ENCODE measurements at places on chromosomes 7 and 10.

DNA sequence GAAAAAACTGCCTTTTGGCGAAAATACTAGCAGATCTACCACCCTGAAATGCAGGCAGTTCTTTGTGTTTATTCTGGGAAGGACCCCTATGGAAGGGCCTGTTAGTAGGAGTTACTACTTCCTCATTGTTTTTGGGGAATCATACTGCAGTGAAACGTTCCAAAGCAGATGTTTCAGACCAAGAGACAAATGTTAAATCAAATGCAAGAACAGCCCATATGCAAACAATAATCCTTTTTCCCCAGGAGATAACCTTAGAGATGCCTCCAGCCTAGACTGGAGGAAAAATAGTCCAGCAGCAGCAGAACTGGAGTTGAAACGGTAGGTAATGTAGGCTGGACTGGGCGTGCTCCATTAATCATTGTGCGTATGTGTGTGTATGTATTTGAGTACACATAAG is 65.9 kb upstream of the VWDE start:
- no peak overlapping the region for H3K4me3 ChIP-seq
- H3K27me3 ChIP-seq, result no peaks in the 10 kb centered on the region
- no peaks in the 10 kb centered on the region for H3K4me1 ChIP-seq
- DNase-seq, result no peak
- no peak overlapping the region for H3K27ac ChIP-seq

DNA sequence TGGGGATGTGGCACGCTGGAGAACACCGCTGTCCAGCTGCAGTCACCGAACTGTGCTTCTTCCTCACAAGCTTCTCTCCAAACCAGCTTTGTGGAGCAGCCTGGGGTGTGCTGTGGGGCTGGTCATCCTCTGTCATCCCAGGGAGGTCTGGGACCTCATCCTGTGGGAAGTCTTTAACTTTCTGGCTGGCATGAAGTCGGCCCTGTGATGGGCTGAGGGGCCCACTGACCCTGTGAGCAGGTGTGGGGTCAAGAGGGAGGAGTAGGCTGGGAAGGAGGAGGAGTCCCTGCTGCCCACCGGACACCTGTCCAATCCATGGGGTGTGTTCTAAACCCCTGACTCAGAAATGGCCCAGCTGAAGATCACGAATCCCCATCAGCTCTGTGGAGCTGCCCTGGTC is 136.2 kb upstream of the SHH start:
- no peak overlapping the region for H3K4me3 ChIP-seq
- H3K27me3 ChIP-seq, result no peaks in the 10 kb centered on the region
- H3K27ac ChIP-seq, result no peak overlapping the region
- H3K36me3 ChIP-seq, result no peaks in the 10 kb centered on the region
- H3K4me1 ChIP-seq, result peaks cover 45% of the 10 kb centered on the region
- DNase-seq, result no peak

GRCh38 chr7:133797818-133798520 is 329.2 kb upstream of the LRGUK start:
- no peaks in the 10 kb centered on the region for H3K36me3 ChIP-seq
- no peak overlapping the region for H3K4me3 ChIP-seq
- no peak overlapping the region for H3K27ac ChIP-seq
- H3K27me3 ChIP-seq, result no peaks in the 10 kb centered on the region
- no peak for DNase-seq
- H3K4me1 ChIP-seq, result no peaks in the 10 kb centered on the region

DNA sequence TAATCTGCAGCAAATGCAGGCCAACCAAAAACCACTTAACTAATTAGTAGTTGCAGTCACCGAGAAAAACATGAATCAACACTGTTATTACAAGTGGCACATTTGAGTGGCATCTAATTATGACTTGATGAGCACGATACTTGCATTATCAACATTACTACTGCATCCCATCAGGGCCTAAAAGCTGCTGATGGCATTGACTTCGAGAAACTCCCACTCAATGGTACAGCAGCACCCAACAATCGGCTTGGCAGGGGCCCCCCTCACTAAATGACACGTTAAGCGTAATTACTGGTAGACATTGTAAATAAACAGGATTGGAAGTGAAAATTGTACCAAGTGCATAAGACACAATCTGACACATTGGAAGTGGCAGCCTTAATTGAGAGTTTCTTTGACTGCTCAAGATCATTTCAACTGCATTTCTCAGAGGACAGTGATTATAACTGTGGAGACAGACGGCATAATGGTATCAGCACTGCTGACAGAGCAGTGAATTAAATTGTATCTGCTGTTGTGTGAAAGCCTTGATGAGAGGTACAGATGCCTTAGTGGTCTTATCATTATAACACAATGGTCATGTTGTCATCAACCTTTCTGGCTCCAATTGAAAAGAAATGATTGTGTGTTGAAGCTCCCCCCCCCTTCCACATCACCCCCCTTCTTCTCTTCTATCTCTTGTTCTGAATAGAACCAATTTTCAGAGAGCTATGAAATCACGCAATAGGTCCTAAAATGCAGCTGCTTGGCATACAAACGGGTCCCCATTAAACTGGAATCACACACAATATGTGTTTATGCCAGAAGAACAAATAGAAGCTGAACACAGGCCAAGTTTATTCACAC is 43.4 kb downstream of the SHTN1 start:
- no peaks in the 10 kb centered on the region for H3K36me3 ChIP-seq
- H3K27me3 ChIP-seq, result no peaks in the 10 kb centered on the region
- no peak for DNase-seq
- H3K4me3 ChIP-seq, result no peak overlapping the region
- no peak overlapping the region for H3K27ac ChIP-seq
- H3K4me1 ChIP-seq, result no peaks in the 10 kb centered on the region

- DNase-seq, result peak; percentile 25
- H3K27me3 ChIP-seq, result peaks cover 16% of the 10 kb centered on the region
- no peak overlapping the region for H3K4me3 ChIP-seq
Observed at GRCh38 chr10:117112220-117112619, 25.9 kb downstream of the VAX1 start.

DNA sequence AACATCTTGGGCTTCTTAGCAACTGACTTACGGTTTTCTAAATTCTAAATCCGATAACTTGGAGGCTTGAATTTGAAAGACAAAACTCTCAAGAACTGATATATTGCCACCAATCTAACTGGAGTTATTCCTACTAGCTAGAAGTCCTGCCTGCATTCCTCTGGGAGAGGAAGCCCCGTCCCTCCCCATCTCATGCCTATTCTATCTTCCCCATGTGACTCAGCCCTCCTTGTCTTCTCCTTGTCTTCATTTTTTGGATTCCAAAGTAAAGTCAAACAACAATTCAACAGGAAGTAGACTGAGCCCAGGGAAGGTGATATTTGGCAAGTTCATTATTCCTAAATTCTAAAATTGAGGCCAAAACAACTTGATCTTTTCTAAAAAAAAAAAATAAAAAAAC is 587.7 kb downstream of the KCNMA1 start:
- peak; percentile 50 for DNase-seq
- no peak overlapping the region for H3K4me3 ChIP-seq
- H3K4me1 ChIP-seq, result no peaks in the 10 kb centered on the region
- H3K36me3 ChIP-seq, result no peaks in the 10 kb centered on the region
- no peak overlapping the region for H3K27ac ChIP-seq

DNA sequence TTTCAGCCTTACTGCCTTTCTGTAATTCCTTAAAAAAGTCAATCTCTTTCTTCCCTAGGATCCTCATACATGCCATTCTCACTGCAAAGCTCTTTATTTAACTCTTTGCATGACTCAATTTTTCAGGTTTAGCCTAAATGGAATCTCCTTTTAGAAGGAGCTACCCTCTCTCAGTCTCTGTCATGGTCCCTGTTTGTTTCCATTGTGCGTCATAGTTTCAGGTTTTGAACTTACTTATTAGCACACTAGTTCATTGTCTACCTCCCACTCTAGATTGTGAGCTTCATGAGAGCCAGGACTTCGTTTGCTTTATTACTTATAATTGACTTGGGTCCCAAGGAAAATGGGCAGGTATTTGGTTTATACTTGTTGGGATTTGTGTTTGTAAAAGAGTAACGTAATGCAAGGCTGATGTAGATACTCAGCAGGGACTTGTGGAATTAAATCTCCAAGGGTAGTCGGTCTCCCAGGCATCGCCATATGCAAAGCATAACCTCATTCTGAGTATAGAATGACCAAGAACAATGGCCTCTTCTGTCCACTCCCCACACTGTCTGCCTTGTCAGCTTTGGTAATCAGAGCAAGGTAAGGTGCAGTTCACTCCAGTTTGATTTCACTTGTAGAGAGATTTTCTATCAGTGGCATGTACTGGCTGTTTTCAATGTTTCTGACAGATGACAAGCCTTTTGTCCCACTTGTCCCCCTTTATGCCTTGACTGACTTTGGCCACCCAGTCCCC is 252.0 kb downstream of the SORCS3 start:
- no peak overlapping the region for H3K27ac ChIP-seq
- H3K4me3 ChIP-seq, result no peak overlapping the region
- H3K36me3 ChIP-seq, result no peaks in the 10 kb centered on the region
- H3K4me1 ChIP-seq, result no peaks in the 10 kb centered on the region
- no peak for DNase-seq

DNA sequence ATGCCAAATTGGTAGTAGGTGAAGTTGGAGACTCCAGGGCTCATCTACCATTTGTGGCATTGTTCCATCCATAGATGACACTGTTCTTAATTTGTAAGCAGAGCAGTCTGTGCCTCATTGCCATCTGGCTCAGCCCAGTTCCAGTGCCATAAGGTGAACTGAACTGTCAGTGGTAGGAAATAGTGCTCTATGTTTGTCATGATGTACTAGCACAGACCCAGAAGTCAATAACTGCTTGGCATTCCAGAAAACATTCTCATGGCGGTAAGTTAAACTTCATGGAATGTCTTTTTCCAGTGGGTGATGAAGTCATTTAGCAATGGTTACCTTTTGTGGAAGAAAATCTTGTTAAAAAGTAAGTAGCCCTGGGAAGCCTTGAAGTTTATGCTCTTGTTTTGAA is 302.7 kb downstream of the SUGCT start:
- H3K4me3 ChIP-seq, result no peak overlapping the region
- H3K27me3 ChIP-seq, result no peaks in the 10 kb centered on the region
- DNase-seq, result peak; percentile 92
- peaks cover 23% of the 10 kb centered on the region for H3K4me1 ChIP-seq
- no peaks in the 10 kb centered on the region for H3K36me3 ChIP-seq
- peak overlapping the region; percentile 49 for H3K27ac ChIP-seq

DNA sequence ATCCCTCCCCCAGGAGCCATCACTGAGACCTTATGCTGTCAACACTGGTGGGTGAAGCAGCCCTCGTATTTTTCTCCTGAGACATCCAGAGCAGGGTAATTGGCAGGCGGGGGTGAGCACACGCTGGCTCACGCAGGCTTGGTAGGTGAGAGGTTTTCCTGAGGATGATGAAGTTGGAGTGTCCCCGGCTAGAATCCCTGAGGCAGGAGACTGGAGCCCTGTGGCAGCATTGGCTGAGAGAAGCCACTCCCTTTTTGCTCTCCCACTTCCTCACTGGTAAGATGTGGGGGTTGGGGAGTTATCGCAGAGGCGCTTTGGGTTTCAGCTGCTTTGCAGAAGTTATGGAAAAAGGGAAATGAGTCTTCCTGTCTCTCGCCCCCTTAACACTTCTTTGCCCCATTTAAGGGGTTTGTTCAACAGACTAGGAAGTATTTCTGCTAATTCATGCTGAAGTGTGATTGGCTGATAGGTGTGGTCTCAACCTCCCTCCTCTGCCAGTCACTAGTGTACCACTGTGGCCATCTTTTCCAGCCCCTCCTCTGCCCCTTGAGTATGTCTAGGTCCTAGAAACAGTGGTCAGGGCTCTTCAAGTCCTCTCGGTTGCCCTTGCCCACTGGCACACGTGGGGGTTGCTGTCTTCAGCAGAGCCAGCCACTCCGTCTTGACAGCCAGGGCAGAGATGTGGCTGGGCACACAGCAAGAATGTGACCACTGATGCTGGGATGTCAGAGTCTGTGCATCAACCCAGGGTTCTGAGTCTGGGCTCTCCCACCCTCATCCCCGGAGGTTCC is 5.7 kb downstream of the ARPC1B start:
- no peak for DNase-seq
- H3K36me3 ChIP-seq, result peaks cover 9% of the 10 kb centered on the region
- H3K4me3 ChIP-seq, result no peak overlapping the region
- peaks cover 10% of the 10 kb centered on the region for H3K4me1 ChIP-seq
- no peaks in the 10 kb centered on the region for H3K27me3 ChIP-seq
- no peak overlapping the region for H3K27ac ChIP-seq

- H3K4me3 ChIP-seq, result no peak overlapping the region
- H3K36me3 ChIP-seq, result no peaks in the 10 kb centered on the region
- H3K27ac ChIP-seq, result no peak overlapping the region
- H3K27me3 ChIP-seq, result peaks cover 38% of the 10 kb centered on the region
- no peaks in the 10 kb centered on the region for H3K4me1 ChIP-seq
Observed at GRCh38 chr10:76643511-76643911, 994.1 kb downstream of the KCNMA1 start.

DNA sequence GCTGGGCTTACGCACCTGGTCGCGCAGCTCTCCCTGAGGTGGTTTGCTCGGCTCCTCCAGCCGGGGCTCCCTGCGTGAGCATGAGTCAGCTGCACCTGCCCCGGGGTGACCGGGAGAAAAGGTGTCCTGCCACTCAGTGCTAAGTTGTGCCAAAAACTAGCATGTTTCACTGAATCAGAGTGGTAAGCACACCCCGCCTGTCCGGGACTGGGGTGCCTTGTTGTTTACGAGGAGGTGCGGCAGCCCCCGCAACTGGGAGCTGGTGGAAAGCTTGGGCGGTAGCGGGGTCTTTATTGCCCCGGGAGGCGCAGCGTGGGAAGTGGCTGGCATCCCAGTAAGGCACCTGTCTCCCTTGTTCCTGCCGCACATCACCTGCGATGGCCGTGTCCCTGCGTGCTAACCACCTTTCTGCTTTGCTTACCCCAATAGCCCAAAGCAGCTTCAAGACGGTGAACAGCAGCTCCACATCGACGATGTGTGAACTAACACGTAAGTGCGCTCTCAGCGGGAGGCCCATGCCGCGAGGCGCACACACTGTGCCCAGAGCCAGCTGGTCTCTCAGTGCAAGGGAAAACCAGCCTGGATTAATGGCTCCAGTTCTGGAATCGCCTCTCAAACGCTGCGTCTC is 506.6 kb upstream of the FOXK1 start:
- no peaks in the 10 kb centered on the region for H3K4me1 ChIP-seq
- no peak overlapping the region for H3K4me3 ChIP-seq
- no peaks in the 10 kb centered on the region for H3K36me3 ChIP-seq

GRCh38 chr10:27258838-27259812 is 18.5 kb upstream of the ACBD5 start:
- no peak for DNase-seq
- no peaks in the 10 kb centered on the region for H3K4me1 ChIP-seq
- H3K27ac ChIP-seq, result no peak overlapping the region
- no peak overlapping the region for H3K4me3 ChIP-seq
- H3K36me3 ChIP-seq, result no peaks in the 10 kb centered on the region
- H3K27me3 ChIP-seq, result no peaks in the 10 kb centered on the region

DNA sequence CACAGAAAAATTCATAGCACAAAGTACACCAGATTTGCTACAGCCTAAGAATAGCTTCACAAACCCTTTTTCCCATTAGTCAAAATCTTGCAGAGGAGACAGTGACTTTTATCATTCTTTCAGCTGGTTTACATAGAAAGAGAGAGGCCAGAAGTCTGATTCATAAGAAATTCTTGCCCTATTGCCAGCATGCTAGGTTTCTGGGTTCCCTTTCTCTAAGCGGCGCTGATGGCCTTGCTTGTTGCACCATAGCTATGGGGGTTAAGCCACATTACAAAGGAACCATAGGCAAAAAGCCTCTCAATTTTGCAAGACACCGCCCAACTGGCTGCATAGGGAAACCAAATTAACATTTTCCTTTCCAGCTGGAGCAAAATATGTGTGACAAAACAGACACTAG is 87.4 kb downstream of the ZNF467 start:
- H3K36me3 ChIP-seq, result no peaks in the 10 kb centered on the region
- no peaks in the 10 kb centered on the region for H3K4me1 ChIP-seq
- H3K27ac ChIP-seq, result no peak overlapping the region
- no peak overlapping the region for H3K4me3 ChIP-seq
- H3K27me3 ChIP-seq, result no peaks in the 10 kb centered on the region

- peaks cover 24% of the 10 kb centered on the region for H3K4me1 ChIP-seq
- peak overlapping the region; percentile 47 for H3K4me3 ChIP-seq
- peak; percentile 88 for DNase-seq
- H3K36me3 ChIP-seq, result no peaks in the 10 kb centered on the region
- H3K27ac ChIP-seq, result peak overlapping the region; percentile 98
Observed at GRCh38 chr10:8158193-8159071, 103.9 kb downstream of the GATA3 start.
